Activated gamma-delta T cell treated with Interleukin-2 at 50 U/mL for 16 hours (primary cell): ENCODE measurements at places on chromosomes 5 and 9.

GRCh38 chr5:151480384-151481293 lies 33.2 kb downstream of the SLC36A1 start:
- no peak for DNase-seq

GRCh38 chr5:144308174-144308573 lies 137.5 kb downstream of the KCTD16 start:
- DNase-seq = no peak

DNA sequence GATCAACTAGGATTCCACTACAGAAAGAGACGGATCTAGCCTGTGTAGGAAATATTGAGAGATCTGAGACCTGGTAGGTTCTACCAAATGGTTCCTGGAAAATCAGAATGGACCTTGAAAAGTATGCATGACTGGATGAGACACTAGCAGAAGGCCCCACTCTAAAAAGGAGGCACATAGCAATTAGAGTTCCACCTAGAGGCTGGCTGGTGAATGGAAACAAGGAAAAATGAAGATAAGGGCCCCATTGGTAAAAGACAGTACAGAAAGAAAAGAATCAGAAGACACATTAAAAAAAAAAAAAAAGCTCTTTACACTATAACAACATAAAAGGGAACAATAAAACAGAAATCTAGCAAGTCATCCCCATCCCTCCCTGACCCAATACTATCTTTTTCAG lies 518.5 kb downstream of the NR2F1-AS1 start:
- no peak for DNase-seq

DNA sequence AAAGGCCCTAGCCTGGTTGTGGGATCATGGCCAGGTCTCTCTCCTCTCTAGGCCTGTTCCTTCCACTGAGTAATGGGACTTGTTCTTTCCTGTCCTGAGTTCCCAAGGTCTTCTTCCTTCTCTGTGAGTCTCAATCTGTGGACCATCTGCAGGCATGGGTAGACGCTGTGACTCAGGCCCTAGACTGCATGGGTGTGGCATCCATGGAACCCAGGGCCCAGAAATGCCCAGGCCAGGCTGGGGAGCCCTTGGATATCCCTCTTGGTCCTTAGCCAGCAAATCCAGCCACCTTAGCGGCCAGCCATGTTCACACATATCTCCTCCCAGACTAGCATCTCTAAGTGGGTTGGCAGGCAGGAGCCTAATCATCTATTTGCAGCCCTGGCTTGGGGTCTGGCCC lies 2.3 kb upstream of the ACSL6 start:
- DNase-seq = no peak

- no peak for DNase-seq
These were observed 14.6 kb downstream of the CLPTM1L start for GRCh38 chr5:1330146-1330846.

DNA sequence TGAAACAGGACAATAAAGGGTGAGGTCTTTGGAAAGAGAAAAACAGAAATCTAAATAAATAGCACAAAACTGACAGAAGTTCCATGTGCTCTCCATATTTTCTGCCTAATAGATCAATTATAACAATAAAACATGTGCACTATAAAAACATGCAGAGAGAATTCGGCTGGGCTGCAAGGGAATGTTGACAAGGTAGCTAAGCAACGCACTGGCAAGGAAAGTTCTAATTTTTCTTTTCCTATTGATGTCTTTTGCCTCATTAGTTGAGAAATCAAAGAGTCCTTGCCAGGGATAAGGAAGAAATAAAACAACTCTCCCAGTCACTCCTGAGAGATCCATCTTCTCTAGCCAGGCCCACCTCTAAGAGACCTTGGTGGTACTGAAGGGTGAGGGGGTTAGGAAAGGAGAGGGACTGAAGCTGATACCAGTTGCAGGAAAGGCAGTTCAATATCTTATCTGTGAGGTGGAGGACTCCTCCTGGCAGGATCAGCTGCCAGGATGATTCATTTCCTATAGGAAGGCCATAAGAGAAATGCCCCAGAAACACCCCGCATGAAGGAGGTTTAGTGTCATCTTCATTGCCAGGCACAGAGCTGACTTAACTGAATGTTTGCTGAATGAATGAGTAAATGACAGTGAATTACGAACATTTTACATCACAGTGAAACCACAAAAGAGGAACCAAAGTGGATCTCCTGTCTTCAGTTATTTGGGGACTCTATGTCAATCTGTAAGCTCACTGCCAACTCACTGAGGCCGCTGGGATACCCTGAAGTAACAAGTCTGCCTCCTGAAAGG lies 63.7 kb upstream of the IFNK start:
- DNase-seq = no peak

GRCh38 chr9:38017149-38017884 lies 51.7 kb downstream of the SHB start:
- no peak for DNase-seq

- DNase-seq = no peak
These were observed 1.6 kb upstream of the DNAJC21 start for GRCh38 chr5:34927785-34928184.

DNA sequence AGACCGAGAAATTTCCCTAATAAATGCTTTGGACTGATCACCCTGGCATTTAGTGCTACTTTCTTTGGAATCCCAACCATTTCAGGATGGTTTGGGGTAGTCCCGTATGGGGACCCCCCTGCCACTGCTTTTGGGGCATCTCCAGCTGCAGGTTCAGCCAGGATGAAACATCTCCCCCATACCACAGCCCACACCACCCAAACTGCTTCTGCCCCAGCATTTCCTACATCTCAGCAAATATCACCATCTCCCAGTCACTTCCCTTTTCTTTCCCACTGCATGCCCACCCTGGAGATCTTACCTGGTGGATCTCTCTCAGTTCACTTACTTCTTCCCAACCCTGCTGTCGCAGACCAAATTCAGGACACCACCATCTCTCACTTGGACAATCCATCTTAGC lies 4.8 kb upstream of the P4HA2 start:
- DNase-seq = no peak

DNA sequence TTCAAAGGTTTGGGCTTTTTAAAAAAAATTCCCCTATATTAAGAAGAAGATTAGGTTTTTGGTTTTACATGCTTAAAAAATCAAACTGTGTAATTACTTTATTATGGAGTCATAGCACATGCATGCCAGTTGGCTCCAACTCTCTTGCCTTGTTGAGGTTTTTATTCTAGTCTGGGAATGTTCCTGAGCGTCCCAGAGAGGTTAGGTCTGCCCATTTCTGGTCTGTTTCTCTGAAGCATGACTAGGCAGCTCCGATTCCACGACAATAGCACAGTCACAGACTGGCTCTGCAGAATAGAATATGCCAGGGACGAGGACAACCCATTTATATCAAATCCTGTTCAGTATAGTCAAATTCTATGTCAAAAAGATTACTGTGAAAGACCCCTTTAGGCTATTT lies 217.0 kb downstream of the PCSK5 start:
- DNase-seq = no peak

DNA sequence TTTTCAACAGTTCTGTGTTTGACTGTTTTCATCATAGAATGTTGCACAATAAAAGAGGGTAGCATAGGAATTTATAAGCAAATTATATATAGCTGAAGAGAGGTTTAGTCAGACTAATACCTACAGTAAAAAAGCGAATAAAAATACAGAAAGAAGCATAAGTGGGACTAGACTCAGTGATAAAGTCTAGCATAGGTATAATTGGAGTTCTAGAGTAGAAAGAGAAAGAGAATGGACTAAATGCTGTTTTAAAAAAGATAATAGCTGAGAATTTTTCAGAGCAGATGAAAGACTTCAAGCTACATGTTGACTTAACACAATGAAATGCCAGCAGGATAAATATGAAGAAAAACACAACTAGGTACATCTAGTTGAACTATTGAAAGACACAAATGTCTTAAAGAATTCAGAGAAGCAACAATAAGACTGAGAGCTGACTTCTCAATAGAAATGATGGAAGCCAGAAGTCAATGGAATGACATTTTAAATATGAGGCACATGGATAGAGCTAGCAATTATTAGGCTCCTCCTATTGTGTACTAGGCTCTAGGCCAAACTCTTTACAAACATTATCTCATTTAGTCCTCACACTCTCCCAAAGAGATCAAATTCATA lies 573.9 kb downstream of the ZNF608 start:
- no peak for DNase-seq

GRCh38 chr5:173686950-173687349 lies 70.5 kb upstream of the BOD1 start:
- DNase-seq = no peak

GRCh38 chr5:63398346-63398745 lies 563.9 kb downstream of the HTR1A start:
- DNase-seq = no peak

DNA sequence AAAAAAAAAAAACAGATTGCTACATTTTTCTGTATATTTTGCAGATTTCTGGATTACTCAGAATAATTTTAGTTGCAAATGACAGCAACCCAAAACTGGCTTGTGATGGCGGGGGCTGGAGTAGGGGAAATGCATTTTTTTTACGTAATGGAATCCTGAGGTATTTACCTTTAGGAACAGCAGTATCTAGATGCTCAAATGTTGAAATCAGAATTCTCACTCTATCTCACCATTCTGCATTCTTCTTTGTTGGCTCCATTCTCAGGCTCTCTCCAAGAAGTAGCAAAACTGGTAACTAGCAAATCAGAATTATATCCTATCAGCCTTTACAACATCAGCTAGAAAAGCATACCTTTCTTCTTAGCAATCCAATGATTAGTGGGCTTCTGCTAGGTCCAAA lies 554.3 kb downstream of the PRELID2 start:
- DNase-seq = no peak

- no peak for DNase-seq
These were observed 13.6 kb upstream of the MTMR12 start for GRCh38 chr5:32326216-32326772.

DNA sequence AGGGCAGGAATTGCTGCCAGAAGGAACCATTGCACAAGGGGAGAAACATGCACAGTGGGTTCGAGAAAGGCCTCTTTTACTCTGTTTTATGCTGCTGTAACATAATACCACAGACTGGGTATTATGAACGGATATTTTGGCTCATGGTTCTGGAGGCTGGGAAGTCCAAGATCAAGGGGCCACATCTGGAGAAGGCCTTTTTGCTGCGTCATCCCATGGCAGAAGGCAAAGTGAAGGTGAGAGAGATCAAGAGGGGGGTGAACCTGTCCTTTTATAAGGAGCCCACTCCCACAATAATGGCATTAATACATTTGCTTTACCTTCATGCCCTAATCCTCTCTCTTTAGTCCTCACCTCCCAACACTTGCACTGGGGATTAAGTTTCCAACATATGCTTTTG lies 136.9 kb upstream of the ALDH1B1 start:
- no peak for DNase-seq
